ENCODE measurements at places on chromosomes 2 and 18.

- no peak for DNase-seq
Measured at GRCh38 chr2:121037480-121037879, 247.5 kb downstream of the TFCP2L1 start.

- no peak for DNase-seq
Measured at GRCh38 chr2:238105506-238106338, 5.6 kb downstream of the ESPNL start.

- DNase-seq, result peak; percentile 97
Measured at GRCh38 chr2:226427538-226428307, 371.9 kb downstream of the IRS1 start.

DNA sequence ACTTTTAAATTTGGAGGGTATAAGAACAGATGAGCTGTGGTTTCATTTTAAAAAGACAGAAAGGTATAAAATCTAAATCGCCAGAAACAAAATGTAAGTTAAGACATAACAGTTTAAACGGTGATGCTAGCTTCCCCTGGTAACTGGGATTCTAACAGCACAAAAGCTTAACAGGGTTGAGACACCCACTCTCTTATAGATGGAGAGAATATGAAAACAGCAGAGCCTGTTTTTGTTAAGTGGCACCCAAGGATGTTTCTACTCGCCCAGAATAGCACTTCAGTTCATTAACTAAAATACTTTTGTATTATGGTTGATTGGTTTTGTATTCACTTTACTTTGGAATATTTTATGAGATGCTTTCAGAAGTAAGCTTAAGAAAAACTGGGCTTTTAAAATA is 151.9 kb upstream of the RND3 start:
- DNase-seq, result no peak

GRCh38 chr2:216351172-216351925 is 20.9 kb downstream of the MARCHF4 start:
- DNase-seq, result peak; percentile 40

DNA sequence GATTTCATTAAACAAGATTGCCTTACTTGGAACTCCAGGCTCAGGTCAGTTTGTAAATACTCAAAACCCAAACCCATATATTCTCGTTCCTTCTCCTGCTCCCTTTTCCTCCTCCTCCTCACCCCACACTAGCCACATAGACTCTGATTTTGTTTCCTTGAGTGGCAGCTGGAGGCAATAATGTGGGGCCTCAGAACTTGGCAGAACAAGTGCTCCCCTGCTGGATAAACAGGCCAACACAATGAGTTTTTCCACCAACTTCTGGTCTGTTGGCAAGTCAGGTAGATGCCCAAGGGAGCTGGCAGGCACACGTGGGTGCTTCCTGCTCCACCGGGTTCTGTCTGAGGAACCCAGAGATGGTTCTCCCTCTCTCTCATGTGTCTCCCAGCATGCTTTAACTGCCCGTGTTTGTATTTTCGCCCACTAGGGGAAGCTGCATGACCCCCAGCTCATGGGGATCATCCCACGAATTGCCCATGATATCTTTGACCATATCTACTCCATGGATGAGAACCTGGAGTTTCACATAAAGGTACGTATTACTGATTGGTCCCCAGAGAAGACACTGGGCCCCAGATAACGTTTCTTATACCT is 61.9 kb downstream of the KIF5C start:
- no peak for DNase-seq

DNA sequence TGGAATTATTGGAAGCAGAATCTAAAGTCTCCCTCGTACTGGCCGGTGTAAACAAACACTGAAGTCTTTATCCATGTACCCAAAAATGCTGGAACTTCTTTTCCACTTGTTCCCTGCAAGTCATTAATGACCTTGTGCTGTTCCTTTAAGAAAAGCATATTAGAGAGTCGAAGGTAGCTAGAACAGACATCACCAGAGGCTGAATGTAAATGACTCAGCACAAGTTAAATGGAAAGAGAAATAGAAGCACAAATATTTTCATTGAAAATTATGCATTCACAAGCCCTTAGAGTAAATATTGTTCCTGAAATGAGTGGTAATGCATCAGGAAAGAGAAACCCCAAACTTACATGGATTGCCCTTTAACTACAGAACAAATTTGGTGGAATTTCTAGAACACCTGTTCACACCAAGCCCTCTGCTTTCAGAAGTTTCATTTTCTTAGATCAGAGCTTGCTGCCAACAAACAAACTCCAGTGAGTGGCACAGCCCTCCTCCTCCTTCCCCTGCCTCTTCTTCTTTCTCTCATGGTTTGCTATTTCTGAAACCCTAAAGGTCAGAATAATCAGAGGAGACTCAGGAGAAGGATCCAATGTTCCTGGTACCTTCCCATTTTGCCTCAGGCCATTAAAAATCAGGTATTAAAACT is 264.3 kb downstream of the TXNL1 start:
- peak; percentile 26 for DNase-seq

DNA sequence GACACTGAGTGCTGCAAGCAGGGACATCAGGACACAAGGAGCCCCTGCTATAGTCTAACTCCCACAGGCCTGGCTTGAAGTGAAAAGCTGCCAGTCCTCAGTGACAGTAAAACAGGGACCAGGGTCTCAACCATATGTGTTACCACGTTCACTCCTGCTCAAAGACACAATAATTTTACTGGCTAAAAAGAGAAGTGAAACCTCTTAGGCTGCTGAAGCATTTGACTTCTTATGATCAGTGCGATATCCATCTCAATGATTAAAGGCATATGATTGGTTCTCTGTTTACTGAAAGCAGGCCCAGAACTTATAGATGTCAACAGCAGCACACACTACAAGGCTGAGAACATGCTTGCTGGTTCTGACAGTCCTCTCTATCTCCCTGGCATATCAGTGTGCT is 129.8 kb upstream of the LMAN1 start:
- DNase-seq, result no peak

GRCh38 chr2:65620524-65620923 is 188.1 kb upstream of the SPRED2 start:
- no peak for DNase-seq

DNA sequence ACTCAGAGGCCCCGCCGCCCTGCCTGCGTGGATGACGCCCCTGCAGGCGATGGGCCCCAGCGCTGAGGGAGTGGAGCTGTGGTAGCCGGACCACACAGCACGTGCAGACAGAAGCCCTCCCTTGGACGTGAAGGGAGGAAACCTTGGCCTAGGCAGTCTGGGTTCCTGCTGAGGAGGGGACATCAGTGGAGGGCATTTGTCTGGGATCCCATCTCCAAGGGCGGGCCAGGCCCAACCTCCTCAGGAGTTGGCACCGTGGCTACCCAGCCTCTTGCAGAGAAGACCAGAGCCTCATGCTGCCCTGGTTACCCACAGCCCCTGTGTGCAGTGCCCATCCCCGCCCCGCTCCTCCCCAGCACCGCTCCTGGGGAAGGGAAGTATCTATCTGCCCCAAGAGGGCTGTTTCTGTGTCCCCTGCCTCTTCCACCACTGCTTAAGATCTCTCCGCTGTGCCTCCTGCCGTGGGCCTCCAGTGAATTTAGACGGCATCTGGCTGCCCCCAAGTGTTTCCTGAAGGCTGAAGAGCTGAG is 241.8 kb downstream of the KLHL29 start:
- DNase-seq, result no peak

DNA sequence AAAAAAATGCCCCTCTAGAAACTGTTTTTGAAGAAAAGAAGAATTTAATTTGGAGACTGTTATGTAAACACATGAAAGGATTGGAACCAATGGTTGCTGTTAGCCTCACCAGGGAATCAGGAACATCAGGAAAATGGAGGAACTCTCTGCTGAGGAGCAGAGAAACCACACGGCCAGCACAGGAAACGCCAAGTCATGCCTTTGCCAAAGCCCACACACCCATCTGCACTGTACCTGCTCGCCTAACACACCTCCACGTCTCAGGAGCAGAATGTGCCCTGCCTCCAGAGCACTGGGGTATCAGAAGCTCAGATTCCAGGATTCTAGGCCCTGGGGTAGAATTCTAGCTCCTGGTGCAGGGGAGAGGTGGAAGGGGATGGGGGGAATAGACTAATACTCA is 9.8 kb upstream of the SCYGR1 start:
- DNase-seq, result no peak

DNA sequence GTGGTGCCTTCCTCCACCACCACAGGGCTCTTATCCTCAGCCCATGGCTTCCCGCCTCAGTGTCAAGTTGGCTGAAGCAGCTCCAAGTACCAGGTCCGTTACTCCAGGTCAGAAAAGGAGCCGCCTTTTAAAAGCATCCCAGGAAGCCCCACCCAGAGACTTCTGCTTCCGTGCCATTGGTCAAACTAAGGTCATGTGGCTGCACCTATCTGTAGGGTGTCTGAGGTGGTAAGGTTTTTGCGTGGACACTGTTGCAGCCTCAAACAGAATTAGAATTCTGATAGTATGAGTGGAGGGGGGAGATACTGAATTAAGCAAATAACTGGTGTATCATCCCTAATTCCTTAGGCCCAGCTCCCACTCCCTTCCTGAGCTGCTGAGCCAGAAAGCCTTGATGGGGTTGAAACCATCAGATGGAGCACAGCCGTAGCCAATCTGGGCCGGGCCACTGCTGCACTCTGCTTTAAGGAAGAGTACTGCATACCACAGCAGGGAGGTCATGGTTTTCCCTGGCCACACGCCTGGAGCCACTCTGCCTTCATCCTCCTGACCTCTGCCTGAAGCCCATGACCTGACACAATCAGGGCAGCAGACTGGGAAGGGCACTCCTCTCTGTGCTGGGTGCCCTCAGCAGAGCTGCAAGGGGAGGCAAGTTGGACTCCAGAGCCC is 8.4 kb downstream of the TMEM247 start:
- DNase-seq, result peak; percentile 80

DNA sequence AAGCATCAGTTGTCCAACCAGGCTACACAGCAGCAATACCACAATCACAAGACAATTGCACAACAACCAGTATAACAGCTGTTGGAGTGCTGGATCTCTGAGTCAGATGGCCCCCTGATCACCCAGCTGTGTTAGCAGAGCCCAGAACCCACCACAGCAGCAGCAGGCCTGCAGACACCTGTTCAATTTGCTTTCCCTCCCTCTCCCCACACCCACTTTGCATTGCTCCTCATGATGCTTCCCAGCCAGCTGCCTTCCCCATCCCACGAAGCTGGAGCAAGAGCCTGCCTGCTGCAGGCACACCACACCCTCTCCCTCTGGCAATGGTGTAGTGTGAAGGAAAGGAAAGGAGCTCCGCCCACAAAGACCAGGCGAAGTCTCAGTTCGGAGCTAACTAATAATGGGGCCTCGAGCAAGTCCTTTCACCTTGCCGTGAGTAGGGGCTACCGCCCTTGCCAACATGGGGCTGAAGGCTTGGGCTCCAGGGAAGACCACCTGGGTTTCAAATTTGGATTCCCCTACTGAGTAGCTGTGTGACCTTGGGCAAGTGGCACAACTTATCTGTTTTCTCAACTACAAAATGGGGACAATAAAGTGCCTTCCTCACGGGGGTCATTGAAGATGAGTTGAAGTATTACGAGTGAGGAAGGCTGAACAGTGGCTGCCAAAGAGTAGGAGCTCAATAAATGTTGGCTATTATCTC is 19.4 kb upstream of the ZBTB7C start:
- DNase-seq, result no peak

- DNase-seq, result no peak
Measured at GRCh38 chr18:77074431-77074830, 58.2 kb downstream of the MBP start.

All from IMR-90 (cell line).